ENCODE measurements at places on chromosomes 2 and 18.
A peak's percentile ranks its signal among the peaks of the same experiment; 100 is the strongest.

DNA sequence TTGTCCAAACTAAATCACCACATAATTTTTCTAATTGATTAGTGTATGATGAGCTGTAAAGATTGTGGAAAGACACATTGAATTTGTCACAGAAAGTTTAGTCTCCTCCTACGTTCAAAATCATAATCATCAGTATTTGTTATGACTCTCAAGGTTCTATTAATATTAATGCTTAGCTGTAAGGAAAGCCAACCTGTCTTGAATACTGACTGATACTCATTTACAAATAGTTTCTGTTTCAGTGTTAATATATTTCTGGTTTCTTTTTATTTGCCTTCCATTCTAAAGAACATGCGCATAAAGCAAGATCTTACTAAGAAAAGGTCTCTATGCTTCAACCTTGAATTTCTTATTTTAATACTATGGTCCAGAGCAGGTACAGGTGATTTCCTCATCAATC, 55.1 kb downstream of the CPS1 start:
- no peak for DNase-seq

GRCh38 chr18:51011709-51012108, 18.3 kb upstream of the SMAD4 start:
- no peak for DNase-seq

DNA sequence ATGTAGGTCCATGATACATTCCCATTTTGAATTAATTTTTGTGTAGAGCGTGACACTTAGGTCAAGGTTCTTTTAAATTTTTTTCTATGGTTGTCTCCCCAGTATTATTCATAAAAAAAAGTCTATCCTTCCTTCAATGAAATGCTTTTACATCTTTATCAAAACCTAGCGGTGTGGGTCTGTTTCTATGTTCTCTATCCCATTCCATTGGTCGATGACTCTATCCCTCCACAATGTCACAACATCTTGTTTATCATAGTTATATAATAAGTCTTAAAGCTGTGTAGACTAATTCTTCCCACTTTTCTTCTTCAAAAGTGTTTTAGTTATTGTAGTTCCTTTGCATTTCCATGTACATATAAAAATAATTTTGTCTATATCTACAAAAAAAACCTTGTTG, 47.2 kb upstream of the GPR17 start:
- peak; percentile 80 for DNase-seq

DNA sequence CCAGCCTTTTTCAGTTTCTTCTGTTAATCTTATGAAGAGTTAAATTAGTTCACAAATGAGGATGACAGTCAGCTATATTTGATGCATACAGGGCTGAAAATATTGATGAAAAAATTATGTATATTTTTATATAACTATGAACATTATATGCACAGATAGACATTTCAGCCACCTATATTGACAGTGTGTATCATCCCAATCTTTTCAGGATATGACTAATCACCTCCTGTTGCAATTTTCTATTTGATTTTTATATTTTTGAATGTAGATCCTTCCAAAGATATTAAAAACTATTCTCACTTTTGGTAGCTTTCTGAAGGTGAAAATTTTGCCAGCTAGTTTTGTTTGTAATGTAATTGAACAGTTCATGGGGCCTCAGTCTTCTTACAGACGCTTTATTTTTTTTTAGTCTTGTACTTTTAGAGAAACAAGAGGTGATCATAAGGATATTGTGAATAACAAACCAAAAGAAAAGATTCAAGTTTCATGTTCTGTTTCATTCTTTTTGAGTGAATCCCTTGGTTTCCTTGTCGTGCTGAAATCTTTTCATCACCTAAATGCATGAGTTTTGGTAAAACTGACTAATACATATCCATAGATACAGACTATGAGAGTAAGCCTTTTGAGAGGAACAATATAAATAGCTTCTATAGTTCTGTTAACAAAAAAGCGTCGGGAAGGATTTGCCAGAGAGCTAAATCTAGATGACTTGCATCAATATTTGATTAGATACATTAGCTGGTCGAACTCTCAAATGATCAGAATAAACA, 123.1 kb downstream of the ARHGAP15 start:
- no peak for DNase-seq

GRCh38 chr2:201444746-201445465, 6.4 kb downstream of the TRAK2 start:
- no peak for DNase-seq

DNA sequence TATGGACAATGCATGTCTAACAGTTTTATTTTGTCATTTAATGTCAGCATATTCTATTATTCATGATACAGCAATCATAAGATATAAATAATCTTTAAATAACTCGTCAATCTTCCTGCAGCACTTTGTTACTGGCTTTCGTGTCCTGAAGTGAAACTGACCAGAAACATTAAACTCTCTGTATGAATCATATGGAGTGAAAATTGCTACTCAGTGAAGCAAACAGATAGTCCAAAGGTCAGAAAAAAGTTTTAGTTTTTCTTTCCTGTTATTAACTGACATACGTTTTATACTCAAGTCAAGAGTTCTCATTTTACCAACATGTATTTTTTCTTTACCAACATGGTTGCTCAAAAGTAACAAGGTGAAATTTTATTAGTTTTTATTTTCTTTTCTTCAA, 106.8 kb upstream of the GALNT5 start:
- peak; percentile 36 for DNase-seq
